ENCODE measurements at places on chromosomes 7 and 10.
A peak's percentile ranks its signal among the peaks of the same experiment; 100 is the strongest.

- DNase-seq = peak; percentile 83
Observed at GRCh38 chr10:74824900-74825370, 1.5 kb upstream of the KAT6B start.

DNA sequence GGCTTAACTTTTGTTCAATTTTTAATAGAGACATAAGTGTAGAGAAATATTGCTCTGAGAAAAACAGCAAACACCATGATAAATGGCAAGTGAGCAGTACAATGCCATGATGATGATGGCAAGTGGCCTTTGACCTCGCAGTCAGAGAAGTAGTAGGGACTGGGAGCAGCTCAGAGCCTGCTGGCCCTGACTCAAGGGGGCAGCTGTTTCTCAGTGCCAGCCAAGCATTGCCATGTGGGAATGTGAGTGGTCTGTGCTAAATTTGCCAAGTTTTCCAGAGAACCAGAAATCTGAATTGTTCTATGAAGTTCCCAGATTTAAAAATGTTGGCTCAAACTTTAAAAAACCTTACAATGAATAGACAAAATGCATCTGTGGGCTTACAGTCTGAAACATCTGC lies 187.9 kb downstream of the BICC1 start:
- DNase-seq = no peak

DNA sequence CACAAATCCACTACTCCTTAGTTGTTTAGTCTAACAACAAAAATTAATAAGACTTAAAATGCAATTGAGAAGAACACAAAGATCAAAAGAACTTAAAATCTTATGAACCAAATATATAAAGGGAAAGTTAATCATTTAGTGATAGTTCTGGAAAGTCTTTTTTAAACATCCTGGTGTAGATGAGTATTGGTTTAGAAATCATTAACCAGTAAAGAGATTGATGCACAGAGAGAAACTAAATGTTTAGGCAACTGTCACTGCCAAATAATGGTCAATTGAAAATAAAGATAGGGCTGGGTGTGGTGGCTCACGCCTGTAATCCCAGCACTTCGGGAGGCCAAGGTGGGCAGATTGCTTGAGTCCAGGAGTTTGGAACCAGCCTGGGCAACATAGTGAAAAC lies 44.9 kb downstream of the SP8 start:
- no peak for DNase-seq

- no peak for DNase-seq
Observed at GRCh38 chr7:2760098-2760889, 72.3 kb downstream of the AMZ1 start.

- no peak for DNase-seq
Observed at GRCh38 chr10:124095096-124095495, 1.7 kb upstream of the CHST15 start.

GRCh38 chr7:130843703-130844102 lies 109.7 kb upstream of the KLF14 start:
- DNase-seq = no peak

DNA sequence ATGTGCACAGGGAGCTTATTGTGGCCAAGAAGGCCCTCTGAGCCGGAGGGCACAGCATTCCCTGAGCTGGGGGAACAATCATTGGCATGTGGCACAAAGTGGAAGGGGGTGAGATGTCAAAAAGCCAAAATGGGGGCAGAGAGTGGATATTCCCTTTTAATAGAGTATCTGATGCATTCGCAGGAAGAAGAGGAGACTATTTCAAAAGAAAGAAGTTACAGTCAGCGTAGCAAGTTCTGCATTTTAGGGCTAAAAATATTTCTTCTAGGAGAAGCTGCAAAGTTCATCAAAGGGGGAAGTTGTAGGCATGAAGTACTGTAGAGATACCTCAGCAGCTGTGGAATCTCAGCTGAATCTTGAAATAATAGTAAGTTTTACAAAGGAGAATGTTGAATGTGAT lies 136.0 kb upstream of the WDR11 start:
- no peak for DNase-seq

DNA sequence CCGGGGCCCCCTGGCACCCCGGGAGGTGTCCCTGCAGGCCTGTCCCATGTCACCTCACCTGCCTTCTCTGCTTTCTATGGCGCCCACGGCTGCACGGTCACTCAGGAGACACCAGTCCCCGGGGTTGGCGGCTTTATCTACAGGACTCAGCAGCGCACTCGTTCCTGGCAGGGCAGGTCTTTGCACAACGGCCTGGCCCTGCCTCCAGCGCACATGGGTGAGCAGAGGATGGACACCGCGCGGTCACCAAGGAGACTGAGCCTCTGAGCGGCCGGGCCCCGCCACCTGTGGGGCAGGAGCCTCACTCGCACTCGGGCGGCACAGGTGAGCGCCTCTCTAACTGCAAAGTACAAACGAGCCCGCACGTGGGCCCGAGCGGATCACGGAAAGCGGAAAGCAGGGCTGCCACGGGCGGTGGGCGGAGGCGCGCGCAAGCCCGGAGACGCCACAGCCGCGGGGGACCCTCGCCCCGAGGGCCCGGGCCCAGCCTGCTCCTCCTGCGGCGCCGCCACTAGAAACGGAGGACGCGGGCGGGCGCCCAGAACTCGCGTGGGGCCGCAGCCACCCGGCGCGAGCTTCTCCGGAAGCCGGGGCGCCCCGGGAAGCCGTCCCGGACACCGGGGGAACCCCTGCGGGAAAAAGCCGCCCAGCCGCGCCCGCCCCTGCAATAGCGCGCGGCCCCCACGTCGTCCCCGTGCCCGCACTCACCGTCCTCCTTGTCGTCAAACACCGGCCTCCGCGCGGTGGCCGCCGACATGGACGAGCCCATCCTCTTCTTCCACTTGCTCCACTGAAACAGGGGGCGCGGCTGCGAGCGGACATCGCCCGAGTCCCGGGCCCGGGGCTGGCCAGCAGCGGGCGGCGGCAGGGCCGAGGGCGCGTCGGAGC lies 642 bp downstream of the STK32C start:
- DNase-seq = peak; percentile 87

- peak; percentile 85 for DNase-seq
Observed at GRCh38 chr10:126663328-126663727, 7.2 kb downstream of the C10orf90 start.

DNA sequence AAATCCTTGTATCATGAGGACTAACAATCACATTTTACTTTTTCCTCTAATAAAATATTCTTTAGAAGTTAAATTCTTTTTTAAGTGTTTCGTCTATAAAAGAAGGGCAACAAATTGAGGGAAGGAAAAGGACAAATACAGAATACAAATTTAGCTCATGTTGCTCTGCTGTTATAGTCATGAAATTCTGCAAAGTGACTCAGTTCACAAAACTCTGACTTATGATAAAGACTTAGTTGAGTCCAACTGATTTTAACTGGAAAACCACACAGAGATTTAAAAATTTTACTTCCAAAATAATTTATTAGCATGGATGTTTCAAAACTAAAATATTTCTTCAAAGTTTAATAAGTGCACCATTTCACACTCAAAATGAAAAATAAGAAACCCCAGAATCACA lies 75.0 kb upstream of the GPR22 start:
- DNase-seq = no peak

DNA sequence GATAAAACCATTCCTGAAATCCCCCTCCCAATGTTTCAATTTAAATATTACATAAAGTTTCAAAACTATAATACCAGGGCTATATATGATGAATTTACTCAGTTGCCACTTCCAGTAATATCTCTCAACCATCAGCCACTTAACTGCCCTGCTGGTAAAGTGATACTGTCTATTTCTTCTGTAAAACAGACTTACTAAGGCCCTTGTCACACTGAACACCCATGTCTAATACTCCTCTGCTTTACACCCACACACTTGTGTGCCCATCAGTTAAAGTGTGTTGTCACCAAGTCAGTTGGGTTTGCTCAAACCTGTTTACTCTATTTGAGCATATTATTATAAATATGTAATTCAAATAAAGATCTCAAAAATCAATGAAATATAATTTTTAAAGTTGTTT lies 29.1 kb upstream of the DMTF1 start:
- no peak for DNase-seq

GRCh38 chr7:16961641-16962040 lies 79.9 kb upstream of the AGR3 start:
- no peak for DNase-seq

DNA sequence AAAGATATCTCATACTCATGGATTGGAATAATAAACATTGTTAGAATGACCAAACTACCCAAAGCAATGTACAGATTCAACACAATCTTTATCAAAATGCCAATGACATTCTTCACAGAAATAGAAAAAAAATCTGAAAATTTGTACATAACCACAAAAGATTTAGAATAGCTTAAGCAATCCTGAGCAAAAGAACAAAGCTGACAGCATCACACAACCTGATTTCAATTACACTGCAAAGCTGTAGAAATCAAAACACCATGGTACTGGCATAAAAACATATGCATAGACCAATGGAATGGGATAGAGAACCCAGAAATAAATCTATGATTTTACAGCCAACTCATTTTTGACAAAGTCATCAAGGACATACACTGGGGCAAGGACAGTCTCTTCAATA lies 130.0 kb upstream of the TMEM72 start:
- no peak for DNase-seq

GRCh38 chr7:32631021-32631420 lies 135.7 kb downstream of the AVL9 start:
- no peak for DNase-seq

DNA sequence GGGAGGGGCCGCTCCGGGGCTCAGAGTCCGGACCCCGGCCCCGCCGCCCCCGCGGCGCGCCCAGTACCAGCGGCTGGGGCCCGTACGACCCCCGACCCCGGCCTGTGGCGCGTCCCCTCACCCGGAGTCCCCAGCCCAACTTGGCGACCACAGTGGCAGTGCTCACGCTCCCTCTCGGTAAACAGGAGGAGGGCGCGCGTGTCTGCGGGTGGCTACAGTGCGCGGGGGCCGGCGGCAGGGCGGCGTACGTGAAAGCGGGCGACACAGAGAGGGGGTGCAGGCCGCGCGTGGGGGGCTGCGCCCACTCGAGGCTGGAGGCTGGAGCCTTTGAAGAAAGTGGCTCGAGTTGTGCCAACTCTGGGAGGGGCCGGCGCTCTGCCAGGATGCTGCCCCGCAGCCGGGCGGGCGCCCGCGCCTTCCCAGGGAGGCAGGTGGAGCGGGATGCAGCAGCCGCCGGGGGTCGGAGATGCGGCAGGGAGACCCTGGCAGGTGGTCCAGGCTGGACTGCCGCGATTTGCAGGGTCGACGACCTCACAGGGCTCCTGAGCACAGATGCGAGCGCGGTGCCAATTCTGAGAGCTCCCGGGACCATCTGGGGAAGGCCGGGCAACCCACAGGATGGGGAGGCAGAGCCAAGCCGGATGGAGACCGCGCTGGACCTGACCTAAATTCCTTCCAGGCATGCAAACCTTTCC lies 655 bp downstream of the PTPRE start:
- peak; percentile 88 for DNase-seq

GRCh38 chr10:80487791-80488538 lies 33.9 kb downstream of the TSPAN14 start:
- DNase-seq = peak; percentile 85

DNA sequence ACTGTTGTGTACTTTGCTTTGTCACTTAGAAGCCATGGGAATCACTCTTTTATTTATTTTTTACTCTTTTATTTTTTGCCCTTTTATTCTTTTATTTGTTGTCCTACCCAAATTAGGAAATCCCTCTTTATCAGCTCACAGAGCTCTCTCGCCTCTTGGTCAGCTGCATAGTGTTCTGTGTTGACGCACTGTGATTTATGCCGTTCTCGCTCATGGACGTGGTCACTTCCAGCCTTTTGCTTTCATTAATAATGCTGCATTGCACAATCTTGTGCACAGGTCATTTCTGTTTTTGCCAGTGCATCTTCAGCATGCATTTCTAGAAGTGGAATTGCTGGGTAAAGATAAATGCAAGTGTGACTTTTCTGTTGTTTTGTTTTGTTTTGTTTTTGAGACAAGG lies 42.3 kb downstream of the FBH1 start:
- DNase-seq = no peak

DNA sequence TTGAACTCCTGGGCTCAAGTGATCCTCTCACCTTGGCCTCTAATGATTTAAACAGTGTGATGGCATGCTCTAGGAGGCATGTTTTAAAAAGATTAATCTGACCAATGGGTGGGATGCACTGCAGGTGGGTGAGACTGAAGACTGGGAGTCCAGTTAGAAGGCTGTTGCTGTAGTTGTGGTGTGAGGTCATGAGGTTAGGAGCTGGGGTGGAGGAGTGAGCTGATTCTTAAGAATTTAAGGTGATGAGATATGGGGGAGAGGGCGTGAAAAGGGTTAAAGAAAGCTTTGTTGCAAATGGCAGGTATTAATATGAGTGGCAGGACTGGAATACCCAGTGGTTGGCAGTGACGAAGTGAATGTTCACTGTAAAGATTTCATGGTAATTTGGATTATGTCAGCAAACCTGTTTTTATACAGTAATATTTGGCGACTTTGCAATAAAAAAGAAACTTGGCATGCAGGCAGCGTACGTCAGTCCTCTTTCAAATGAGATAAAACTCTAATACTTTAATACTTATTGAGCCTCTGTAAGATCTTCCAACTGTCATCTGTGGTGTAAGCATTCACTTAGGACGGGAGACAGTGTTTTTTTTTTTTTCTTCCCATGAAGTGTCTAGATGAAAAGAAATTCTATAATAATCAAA lies 72.8 kb upstream of the MTPN start:
- no peak for DNase-seq

DNA sequence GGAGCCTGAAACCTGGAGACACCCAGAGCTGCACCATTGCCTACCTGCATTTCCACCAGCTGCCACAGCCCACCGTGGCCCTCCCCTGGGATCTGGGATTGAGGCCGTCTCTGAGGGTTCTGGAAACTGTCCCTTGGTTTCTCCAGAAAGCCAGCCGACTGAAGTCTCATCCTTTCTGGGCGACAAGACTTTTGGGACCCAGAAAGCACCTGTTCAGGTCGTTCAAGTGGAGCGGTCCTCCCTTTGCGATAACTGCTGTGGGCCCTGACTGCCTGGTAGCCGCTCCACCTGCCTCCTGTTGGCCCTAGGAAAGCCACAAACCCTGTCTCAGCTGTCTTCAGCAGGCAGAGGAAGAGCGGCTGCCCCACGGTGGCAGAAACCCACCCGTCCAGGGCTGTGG lies 346.0 kb upstream of the MKI67 start:
- DNase-seq = peak; percentile 31

DNA sequence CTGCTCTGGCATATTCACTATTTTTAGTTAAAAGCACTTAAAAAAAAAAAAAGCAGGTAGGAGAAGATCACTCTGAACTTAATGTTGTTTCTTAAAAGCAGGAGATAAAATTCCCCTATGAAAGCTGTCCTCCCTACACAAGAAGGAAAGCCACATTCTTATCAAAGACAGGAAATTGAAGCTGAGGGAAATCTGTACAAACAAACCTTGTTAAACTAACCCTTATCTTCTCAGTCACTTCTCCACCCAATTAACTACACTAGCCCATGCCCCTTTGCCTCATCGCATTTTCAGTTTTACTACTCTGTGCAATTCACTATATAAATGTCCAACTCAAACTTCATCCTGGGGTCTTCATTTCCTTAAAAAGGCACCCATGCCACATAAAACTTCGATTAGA lies 2.7 kb upstream of the CDCA7L start:
- DNase-seq = no peak

GRCh38 chr7:111183321-111183720 lies 92.4 kb downstream of the LRRN3 start:
- DNase-seq = no peak

- DNase-seq = no peak
Observed at GRCh38 chr7:2886900-2887299, 42.8 kb upstream of the GNA12 start.

All from posterior vena cava (tissue), 2 donors.